A549 treated with ZK216348 at 1 μM for 4 hours (cell line): ENCODE measurements at places on chromosomes 2 and 18. TPM values are rescaled to one million over a fixed set of nuclear protein-coding genes. Genes with fewer than 3 reads are reported as not detected.

The OXER1 gene
- not detected in 5 replicates for total RNA-seq

The SPATA3 gene
- total RNA-seq = not detected in 5 replicates

The REEP1 gene
- 0.68 to 1.3 TPM (median 1.0 TPM) in 5 replicates for total RNA-seq

The ZNF532 gene
- total RNA-seq = 17.5 to 26.4 TPM (median 22.4 TPM) in 5 replicates

The FOXD4L1 gene
- 0.25 to 0.50 TPM (median 0.28 TPM) in 5 replicates for total RNA-seq

The MIB1 gene
- total RNA-seq = 4.1 to 11.8 TPM (median 8.0 TPM) in 5 replicates

The GKN1 gene
- total RNA-seq = 0.32 to 1.1 TPM (median 0.74 TPM) in 5 replicates

The CD8B2 gene
- not detected in 5 replicates for total RNA-seq

The RBMS1 gene
- total RNA-seq = 44.4 to 69.3 TPM (median 68.4 TPM) in 5 replicates
